Fibroblast of skin of scalp (primary cell): ENCODE measurements at places on chromosomes 16 and 17.

GRCh38 chr16:82834151-82834815, 207.5 kb downstream of the CDH13 start:
- no peak for DNase-seq

- DNase-seq, result no peak
Measured at GRCh38 chr17:45221081-45222013, at the start of gene FMNL1. FMNL1 (plus strand) TSS chr17:45221885; CDS start chr17:45222125, 240 bp downstream.

DNA sequence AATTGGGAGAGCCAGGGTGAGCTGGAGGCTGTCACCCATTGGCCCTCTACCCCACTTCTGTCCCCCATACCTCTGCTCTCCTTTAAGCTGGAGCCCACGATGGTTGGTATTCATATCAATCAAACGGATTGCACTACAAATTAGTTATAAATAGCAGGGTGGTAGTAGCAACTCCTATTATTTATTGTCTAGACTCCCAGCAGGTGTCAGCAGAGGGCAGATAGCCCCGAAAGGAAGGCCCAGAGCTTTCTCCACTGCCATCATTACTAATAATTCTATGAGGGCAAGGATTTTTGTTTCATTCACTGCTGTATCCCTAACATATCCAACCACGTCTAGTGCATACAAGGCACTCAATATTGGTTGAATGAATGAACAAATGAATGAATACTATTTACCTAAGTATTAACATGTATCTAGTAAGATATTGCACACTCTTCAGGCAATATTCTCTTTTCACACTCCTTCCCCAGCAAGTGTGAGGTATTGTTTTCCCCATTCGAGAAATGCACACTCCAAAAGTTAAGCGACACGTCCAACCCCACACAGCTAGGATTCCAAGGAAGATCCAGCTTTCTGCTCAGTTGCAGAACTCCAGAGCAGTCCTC, 6.3 kb downstream of the C17orf50 start:
- DNase-seq, result peak; percentile 53

- no peak for DNase-seq
Measured at GRCh38 chr16:57471852-57472664, 9.6 kb downstream of the POLR2C start.

GRCh38 chr16:64531401-64531800, 590.5 kb downstream of the CDH11 start:
- DNase-seq, result no peak

DNA sequence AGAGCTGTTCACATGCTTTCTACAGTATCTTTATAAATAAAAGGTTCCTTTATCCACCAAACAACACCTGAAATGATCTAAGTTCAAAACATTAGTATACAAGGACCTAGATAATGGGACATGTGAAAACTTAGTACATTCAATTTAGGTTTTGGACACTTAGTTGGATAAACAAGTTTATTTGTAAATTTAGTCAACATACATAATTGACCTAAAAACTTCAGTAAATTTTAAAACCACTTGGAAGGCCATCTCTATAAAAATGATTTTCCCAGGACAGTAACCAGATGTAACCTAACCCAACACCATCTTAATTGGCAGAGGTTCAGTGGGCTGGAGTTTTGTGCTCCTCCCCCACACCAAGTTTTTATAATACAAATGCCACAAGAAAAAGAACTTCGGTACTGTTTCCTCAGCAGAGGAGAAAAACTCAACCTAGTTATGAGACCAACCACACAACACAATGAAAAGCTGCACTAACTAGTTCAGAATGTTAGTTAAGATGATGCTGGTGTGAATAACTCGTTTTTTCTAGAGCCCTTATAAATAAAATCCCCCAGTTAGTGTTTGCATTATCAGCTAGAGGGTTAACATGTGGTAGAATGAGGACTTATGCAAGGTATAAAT, 7.2 kb upstream of the UNK start:
- peak; percentile 21 for DNase-seq

DNA sequence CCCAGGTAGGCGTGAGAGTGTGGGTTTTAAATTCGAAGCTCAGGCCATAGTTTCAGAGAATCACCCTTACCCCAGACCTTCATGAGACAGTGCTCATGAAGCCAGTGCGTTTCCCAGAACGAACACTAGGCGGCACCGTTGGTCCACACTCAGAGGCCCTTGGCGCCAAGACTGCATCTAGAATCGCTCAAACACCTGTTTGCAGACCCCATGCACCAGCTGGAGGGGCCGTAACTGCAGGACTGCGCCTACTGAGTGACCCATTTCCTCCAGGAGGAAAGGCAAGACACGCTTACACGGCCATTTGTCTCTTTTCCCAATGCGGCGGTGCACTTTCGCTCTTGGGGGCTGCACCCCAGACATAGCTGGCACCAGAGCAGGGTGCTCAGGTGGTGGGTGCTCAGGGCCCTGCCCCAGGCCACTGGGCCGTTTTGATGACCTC, 34.0 kb downstream of the ADGRG5 start:
- DNase-seq, result peak; percentile 54

- DNase-seq, result no peak
Measured at GRCh38 chr17:63624531-63624880, 2.3 kb downstream of the MAP3K3 start.

DNA sequence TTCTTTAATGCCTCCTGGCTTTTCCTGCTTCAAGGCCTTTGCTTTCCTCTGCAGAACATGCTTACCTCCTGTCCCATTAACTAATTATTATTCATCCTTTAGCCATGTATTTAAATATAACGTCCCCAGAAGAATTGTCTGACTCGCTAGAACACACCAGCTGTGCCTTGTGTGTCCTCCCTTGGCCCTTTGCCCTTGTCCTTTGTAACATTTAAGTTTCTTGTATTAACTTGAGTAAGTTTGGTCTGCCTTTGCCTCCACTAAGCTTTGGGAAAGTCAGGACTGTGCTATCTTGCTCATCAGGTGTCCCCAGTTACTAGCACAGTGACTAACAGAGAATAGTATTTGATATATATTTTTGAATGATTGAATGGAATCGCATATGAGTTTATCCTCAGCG, 29.6 kb upstream of the ABCA9 start:
- DNase-seq, result no peak

- DNase-seq, result no peak
Measured at GRCh38 chr17:38420518-38420917, 7.7 kb upstream of the ARHGAP23 start.

DNA sequence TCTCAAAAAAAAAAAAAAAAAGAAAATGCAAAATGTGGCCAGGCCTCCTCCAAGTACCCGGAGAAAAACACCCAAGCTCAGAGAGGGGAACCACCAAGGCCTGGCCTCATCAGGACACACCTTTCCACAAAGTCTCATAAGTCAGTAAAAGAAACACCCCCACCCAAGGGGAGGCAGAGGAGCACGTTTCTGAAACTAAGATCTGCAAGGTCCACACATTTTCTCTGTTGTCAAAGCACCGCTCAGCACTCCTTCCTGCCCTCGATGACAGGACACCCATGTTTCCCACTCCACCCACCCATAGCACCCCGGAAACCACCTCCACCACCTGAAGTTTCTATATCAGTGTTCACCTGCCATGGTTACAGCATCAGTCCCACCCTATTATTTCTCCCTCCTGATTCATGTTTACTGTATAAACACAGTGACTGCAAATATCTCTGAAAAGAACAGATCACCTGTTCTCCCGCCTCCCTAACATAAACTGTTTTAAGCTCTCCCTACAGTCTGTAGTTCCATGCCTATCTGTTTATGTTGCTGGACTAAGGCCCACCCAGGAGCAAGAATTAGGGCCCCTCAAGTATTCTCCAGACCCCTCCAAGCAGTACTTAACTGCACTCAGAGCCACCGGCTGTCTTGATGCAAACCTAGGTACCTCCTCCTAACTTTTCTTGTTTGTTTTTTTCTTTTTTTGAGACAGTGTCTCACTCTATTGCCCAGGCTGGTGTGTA, 2.0 kb downstream of the CORO7 start:
- no peak for DNase-seq

DNA sequence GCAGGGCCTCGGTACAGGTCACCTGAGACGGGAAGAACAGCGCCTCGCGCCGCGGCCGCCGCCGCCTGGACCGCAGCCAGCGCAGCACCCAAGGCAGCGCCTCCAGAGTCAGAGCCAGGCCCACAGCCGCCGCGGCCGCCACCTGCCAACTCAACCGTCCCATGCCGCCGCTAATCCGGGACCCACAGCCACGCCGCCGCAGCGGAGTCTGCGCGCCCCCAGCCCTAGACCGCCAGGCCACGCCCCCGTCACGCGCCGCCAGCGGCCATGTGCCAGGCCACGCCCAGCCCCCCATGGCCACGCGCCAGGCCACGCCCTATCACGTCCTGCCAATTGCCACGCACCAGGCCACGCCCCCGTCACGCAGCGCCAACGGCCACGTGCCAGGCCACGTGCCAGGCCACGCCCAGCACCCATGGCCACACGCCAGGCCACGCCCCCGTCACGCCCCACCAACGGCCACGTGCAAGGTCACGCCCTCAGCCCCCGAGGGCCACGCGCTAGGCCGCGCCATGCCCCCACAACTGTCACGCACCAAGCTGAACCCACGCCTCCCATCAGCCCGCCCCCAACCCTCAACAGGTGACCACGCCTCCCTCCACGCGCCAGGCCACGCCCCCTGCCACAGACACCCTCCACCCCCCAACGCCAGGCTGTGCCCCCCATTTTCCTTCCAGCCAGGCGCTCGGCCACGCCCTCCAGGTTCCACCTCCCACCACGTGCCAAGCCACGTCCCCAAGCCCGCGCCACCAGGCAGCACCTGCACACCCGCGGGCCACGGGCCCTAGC, at the start of gene PLD6:
Gene PLD6, minus strand, starts transcription at position 210 of the 789 bp plus-strand sequence. Its CDS starts 47 bp downstream, at position 163.
- peak; percentile 57 for DNase-seq

DNA sequence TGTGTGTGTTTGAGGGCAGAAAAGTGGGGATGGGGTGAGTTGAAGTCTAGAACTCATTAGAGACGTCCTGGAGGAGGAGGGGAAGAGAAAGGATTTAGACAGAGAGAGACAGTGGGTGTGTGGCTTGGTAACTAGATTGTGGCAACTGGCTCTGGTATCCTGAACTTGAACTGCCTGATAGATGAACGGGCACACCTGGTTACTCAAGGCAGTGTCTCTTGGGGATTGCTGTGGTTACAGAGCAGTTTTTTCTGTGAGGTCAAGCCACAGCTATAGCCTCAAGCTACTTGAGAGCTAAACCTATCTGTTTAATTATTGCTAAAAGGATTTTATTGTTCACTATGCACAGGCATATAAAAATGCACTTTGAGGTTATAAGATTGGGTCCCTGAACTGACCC, 29.8 kb upstream of the MYH2 start:
- no peak for DNase-seq

- no peak for DNase-seq
Measured at GRCh38 chr16:78452025-78452555, 352.6 kb downstream of the WWOX start.
